ENCODE measurements at places on chromosomes 12 and 14.

GRCh38 chr12:793711-794110 is 41.3 kb downstream of the WNK1 start:
- DNase-seq = no peak

GRCh38 chr14:40292664-40293063 is 860.4 kb upstream of the FBXO33 start:
- DNase-seq = no peak

DNA sequence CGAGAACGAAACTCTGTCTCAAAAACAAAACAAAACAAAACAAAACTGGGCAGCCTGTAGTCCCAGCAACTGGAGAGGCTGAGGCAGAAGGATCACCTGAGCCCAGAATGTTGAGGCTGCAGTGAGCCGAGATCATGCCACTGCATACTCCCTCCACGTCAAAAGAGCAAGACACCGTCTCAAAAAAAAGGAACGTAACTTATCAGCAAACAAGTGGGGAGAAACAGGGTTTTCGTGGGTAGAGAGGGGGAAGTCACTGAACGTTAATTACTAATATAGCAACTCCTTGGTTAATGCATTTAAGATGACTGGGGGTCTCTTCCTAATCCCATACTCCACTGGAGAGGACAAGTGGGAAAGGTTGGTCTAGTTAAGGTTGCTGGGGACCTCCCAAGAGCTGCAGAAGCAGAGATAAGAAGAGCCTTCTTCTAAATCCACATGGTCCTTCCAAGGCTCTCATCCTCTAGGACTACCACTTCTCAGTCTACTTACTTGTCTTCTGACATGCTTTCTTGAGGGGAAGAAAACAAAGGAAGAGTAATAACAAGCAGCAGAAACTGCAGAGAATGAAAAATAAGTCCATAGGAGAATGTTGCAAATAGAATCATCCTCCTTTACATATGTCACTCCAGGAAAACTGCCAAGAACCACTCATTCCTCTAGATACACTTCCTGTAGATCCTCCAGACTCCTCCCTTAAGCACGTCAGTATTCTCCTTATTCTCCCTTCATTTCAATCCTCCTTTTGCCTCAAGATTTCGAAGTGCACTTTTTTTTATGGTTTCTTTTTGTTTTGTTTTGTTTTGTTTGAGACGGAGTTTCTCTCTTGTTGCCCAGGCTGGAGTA is 5.8 kb downstream of the NUMB start:
- no peak for DNase-seq

DNA sequence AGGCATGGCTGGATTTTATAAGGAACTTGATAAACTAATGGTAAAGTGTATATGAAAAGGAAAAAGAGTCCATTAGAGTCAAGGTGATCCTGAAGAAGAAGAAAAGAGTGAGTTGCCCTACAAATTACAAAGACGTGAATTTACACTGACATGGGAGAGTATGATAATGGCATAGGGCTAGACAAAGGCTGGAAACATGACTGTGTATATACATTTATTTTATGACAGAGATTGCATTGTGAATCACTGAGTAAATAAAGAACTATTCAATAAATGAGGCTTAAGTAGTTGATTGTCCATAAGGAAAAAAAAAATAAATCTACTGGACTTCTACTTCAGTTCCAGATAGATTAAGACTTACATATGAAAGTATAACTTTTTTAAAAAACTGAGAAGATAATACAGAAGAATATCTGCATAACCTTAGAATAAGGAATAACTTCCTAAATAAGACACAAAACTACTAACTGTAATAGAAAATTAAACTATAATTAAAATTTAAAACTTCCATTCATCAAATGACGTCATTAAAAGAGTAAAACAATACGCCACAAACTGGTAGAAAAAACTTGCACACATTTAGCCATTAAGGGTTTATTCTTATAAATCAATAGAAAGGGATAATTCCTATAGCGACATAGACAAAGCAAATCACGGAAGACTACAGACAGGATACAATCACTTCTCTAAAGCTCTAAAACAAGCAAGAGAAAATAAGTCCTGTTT is 278.5 kb downstream of the NOVA1 start:
- DNase-seq = no peak

- DNase-seq = no peak
These were observed 50.6 kb downstream of the FOXA1 start for GRCh38 chr14:37544407-37544806.

- peak; percentile 68 for DNase-seq
These were observed 656 bp downstream of the RAB21 start for GRCh38 chr12:71755146-71755892.
